Esophagus squamous epithelium (tissue), 5 donors: ENCODE measurements at places on chromosomes 5 and 9.

- no peak for DNase-seq
Observed at GRCh38 chr5:10333154-10334006, 20.1 kb upstream of the MARCHF6 start.

- no peak for DNase-seq
Observed at GRCh38 chr5:134749415-134749814, 9.2 kb upstream of the DDX46 start.

- no peak for DNase-seq
Observed at GRCh38 chr9:131720330-131720729, 19.5 kb downstream of the RAPGEF1 start.

DNA sequence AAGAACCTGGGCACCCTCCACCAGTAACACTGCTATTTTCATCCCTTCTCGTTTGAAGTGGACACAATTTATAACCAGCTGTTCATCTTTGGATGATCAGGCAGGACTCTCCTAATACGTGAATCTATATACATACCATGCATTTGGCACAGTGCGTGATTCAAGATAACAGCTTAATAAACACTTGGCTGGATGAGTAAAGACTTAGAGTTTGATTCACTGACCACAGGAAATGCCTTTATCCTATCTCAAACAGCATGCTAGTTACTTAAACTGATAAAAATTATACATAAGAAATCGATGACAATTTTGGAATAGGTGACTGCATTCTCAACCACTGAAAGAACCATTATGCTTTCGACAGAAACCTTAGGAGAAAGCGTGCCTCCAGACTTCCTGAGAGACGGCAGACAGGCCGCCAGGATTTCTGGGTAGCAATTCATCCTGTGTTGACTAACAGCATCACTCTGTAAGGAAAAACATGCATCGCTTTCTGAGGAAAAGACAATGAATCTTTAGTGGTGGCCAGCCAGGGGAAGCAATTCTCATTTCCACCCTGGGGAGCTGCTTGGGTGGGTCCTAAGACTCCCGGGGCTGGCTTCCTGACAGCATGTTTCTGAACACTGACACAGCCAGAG is 9.7 kb downstream of the MRPL36 start:
- DNase-seq, result no peak

- no peak for DNase-seq
Observed at GRCh38 chr9:76573905-76574760, 115.2 kb downstream of the GCNT1 start.

- DNase-seq, result no peak
Observed at GRCh38 chr9:72581694-72582093, 60.3 kb downstream of the TMC1 start.

- no peak for DNase-seq
Observed at GRCh38 chr9:80440724-80441123, 869.0 kb downstream of the TLE4 start.

DNA sequence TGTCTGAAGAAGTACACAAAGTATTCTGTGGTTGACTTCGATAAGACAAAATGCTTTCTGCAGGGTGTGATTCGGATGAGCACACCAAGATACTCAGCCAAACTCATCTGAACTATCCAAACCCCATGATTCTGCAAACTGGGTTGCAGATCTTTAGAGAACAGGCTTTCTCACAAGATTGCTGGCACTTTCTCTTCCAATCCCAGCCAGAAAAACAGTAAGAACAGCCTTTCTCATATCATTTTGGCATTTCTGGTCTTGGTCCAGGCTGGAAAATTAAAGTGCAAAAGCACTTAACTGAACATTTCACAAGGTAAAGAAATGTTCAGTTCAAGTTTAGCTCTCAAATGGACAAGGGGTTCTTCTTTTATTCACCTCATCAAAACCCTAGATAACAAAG is 269.1 kb downstream of the NR2F1-AS1 start:
- DNase-seq, result no peak

- no peak for DNase-seq
Observed at GRCh38 chr9:38090170-38090569, 21.1 kb upstream of the SHB start.

- DNase-seq, result no peak
Observed at GRCh38 chr9:110856772-110857171, 181.5 kb downstream of the LPAR1 start.

DNA sequence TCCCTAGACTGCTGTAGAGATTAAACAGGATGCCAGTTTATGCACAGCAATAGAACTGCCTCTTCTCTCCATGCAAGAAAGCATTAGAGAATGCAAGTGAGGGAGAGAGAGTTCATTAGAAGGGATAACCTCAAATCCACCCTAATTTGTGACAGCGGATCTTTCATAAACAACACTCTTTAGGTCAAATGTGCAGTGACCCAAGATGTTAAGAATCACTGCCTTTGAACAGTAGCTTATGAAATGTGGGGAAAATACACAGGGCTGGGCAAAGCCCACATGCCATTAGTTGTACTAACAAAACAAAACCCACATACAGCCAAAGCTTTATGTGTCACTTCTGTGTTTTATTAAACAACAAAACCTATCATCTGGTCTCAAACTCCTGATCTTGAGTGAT is 36.2 kb upstream of the POU4F3 start:
- DNase-seq, result no peak

- no peak for DNase-seq
Observed at GRCh38 chr5:157187046-157187754, 6.6 kb downstream of the ITK start.

GRCh38 chr5:14672082-14672481 is 7.6 kb downstream of the OTULIN start:
- DNase-seq, result no peak

GRCh38 chr5:78959767-78960166 is 25.3 kb downstream of the ARSB start:
- DNase-seq, result no peak

GRCh38 chr9:137516144-137516917 is 33.9 kb downstream of the PNPLA7 start:
- no peak for DNase-seq

DNA sequence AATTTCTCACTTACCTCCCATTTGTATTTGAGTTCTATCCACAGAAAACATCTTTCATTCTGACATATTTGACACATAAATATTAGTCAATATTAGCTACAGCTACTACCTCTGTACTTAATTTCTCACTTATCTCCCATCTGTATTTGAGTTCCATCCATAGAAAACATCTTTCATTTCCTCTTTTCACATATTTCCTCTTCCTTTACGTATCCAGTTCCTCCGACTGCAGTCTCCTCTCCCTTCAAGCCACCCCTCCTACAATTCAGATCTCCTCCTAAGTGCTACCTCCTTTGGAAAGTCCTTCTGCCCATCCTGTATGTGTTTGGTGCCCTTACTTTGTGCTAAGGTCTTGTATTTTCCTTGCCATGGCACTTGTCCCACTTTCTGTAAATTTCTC is 1.6 kb downstream of the SREK1IP1 start:
- no peak for DNase-seq

- DNase-seq, result no peak
Observed at GRCh38 chr9:120642129-120642770, 62.3 kb upstream of the CDK5RAP2 start.

GRCh38 chr5:36772276-36773140 is 104.1 kb upstream of the NIPBL start:
- DNase-seq, result no peak

DNA sequence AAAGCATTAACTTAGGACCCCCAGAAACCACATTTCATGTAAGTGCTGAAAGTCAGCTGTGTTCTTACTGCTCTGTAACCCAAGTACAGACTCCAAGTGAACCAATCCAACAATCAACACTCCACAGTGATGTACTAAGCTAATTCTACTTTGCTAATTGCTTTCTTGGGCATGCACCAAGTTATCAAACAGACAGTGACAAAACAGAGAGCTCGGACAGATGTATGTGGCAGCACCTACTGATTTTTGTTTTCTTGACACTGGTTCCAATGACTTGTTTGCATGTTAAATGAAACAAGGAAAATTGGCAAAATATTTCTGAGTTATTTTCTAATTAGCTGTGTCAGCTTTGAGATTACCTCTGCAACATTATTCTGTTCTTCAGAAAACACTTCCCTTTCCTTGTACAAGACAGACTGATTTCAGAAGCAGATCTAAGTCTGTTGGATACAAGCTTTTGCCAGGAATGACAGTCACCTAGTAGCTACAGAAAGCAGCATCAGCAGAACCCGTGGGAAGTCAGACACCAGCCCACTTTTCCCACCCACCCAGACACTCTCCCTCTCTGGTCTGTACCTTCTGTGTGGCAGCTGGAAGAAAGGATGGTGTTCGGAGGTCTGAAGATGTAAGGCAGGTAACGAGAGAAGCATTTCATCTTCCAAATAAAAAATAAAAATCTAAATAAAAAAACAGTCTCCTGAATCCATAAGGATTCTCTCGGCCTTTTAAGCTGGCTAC is 176.7 kb upstream of the PPP2R2B start:
- no peak for DNase-seq

- no peak for DNase-seq
Observed at GRCh38 chr5:23368393-23368792, 139.0 kb upstream of the PRDM9 start.

DNA sequence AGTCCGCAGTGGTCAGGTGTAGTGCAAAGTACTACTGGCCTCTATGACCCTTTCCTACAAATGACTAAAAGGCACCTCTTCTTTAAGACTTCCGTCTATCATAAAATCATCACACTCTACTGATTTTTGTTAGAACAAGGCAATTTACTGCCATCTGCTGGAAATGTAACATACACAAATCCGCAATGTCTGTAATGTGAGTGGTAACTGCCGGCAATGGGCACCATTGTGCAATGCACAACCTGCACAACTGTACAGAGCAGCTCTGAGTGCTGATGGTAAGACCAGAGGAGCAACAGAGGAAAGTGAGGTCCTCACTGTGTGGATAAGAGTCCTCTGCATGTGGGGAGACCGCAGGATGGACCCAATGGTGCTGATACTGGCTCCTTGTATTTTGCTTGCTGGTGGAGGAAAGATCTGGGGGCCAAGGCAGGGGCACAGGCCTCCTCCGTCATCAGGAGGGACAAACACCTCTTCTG is 103.7 kb downstream of the ATPSCKMT start:
- no peak for DNase-seq

GRCh38 chr5:151721812-151722391 is 35.2 kb upstream of the SPARC start:
- DNase-seq, result no peak

GRCh38 chr9:120875195-120875565 is 1.8 kb downstream of the PHF19 start:
- DNase-seq, result no peak

GRCh38 chr9:95724253-95724991 is 151.1 kb upstream of the ERCC6L2 start:
- no peak for DNase-seq

DNA sequence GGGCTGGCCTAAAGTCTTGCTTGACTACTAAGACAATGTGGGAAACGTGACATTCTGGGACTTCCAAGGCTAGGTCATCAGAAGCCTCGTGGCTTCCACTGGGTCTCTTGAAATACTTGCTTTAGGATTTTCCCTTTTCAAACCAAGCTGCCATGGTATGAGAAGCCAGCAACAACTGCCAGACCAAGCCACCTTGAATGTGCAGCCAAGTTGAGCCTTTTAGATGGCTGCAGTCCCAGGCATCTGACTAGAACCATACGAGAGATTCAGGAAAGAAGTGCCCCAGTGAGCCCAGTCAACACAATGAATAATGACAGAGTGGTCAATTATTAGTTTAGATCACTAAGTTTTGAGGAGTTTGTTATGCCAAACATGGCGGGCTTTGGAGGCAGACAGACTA is 143.3 kb downstream of the SLF1 start:
- DNase-seq, result no peak

DNA sequence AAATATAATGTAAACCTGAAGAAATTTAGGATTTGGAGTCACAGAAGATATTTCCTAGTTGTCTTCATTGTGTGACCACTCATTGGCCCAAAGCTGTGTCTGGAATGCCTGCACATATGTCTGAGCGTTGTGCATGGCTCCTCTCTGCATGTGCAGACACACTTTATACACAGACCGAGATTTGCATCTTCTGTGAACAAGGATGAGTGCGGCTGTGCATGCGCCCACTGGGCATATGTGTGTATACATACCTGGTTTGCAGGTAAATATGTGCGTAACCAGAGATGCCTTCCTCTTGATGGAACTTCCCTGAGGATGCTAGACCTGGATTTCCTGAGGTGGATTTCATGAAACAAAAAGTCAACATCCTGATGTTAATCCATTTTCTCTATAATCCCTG is 19.1 kb downstream of the PHF2 start:
- DNase-seq, result no peak

GRCh38 chr9:137083394-137084004 is 3.3 kb upstream of the MAN1B1 start:
- no peak for DNase-seq

GRCh38 chr5:39076757-39077728 is 2.8 kb upstream of the RICTOR start:
- DNase-seq, result no peak

GRCh38 chr5:17249029-17249634 is 31.7 kb downstream of the BASP1 start:
- DNase-seq, result no peak

DNA sequence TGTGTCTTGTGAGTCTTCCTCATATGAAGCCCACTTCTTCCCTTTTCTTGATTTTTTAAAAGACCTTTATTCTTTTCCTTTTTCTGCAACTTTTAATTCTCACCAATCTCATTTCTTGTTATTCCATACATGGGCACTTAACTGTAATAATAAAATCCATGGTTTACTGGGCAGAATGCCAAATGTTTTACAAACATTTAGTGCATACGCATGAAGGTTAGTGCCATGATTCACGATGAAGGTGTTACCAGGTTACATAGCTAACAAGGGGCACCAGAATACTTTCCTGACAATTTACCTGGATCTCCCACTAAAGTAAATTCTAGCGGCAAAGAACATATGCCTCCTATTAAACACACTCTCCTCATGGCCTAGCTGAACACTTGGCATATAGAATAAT is 28.5 kb downstream of the MAN2A1 start:
- DNase-seq, result no peak

- DNase-seq, result no peak
Observed at GRCh38 chr5:127838661-127839060, 135.5 kb downstream of the CCDC192 start.

GRCh38 chr5:67246108-67246507 is 49.5 kb upstream of the CD180 start:
- no peak for DNase-seq

DNA sequence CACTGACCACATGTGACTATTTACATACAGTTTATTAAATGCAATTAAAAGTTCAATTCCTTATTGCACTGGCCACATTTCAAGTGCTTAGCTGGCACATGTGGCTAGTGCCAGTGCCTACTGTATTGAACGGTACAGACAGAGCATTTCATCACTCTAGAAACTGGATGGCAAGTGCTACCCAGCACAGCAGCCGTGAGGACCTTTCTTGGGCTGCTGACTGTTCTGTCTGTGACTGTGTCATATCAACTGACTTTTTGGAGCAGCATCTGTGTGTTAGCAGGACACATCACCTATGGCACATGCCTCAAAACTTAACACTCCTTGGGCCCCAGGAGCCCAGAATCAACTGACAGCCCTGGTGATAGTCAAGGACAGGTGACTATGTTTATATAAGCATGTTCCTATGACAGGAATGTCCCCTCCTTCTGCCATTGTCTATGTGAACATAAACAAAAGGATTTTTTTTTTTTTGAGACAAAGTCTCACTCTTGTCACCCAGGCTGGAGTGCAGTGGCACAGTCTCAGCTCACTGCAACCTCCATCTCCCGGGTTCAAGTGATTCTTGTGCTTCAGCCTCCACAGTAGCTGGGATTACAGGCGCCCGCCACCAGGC is 8.9 kb downstream of the IRF1 start:
- no peak for DNase-seq

- DNase-seq, result no peak
Observed at GRCh38 chr5:15737871-15738664, 238.1 kb downstream of the FBXL7 start.
